ENCODE measurements at places on chromosomes 2 and 18.

DNA sequence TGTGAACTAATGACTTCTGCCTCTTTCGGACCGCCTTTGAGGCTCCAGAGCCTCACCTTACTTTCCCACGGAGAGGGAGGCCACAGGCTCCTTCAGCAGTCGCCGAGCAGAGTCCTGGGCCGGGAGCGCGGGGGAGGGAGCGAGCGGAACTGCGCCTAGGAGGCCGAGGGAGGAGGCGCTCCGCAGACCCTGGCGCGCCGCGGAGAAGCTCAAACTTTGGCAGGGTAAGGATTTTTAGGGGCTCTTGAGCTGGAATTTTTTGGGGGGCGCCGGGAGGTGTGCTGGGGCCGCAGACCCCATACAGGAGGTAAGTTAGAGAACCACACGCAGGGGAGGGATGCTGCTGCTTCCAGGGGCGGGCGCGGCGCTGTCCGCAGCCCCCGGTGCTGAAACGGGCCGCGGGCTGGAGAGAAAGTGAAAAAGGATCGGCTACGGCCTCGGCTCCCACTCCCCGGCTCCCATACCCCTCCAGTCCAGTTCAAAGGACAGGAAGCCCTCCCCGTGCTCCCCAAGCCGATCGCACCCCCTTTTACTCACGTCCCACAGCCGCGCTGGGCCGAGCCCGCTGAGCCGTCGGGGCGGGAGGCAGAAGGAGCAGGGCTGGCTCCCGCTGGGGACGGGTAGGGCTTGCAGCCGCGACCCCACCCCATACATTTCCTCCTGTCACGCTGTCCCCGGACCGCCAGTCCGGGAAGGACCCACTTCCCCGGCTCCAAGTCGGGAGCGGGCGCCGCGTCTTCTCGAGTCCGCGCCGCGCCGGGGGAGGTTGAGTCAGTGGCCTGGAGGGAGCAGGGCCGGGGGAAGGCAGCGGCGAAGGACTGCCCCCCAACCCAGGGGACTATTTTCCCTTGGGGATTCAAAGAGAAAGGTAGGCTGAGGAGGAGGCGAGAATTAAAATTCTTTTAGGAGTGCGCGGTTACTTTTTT is at the start of gene CNGA3:
TSS of gene CNGA3 (plus strand) at position 146 of the 926 bp plus-strand sequence. CDS start 23,520 bp downstream, outside the sequence.
- no peak for DNase-seq

GRCh38 chr2:134669731-134670669 is 48.8 kb downstream of the TMEM163 start:
- no peak for DNase-seq

- no peak for DNase-seq
Measured at GRCh38 chr2:234761910-234762309, 189.9 kb upstream of the SH3BP4 start.

DNA sequence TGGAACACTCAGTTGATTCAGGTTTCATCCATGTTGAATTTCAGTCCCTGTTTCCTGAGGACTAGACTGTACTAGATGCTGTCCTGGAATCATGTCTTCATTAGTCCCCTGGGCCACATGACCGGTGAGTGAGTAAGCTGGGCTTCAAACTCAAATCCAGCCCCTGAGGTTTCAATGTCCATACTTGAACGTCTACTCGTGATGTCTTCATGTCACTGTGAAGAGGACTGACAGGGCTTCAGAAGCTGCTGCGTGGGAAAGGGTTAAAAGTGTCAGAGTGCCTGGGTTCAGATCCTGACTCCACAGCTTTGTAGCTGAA is 101.2 kb downstream of the CDK15 start:
- DNase-seq, result no peak

GRCh38 chr2:118097657-118098056 is 9.4 kb downstream of the INSIG2 start:
- no peak for DNase-seq
